ENCODE measurements at places on chromosomes 12 and 14.

DNA sequence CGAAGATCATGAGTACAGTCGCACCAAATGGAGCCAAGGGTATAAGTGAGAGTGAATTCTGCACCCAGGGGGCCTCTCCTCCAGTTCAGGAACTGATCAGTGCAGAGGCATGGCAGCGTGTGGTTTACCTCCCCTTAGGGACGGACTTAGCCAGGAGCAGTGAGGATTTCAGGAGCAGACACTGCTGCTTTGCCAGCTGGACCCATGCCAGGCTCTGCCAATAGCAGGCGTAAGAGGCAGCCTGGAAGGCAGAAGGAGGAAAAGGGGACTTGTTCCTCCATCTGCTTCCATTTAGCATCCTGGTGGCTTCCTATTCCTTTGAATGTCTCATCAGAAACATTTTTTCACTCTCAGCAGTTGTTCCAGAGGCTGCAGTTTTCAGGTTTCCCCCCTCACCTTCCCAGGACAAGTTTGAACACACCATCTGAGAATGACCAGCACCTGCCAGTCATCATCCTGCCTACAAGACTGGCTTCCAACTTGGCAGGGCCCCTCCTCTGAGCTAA, 137.0 kb upstream of the LMNTD1 start:
- DNase-seq, result no peak

DNA sequence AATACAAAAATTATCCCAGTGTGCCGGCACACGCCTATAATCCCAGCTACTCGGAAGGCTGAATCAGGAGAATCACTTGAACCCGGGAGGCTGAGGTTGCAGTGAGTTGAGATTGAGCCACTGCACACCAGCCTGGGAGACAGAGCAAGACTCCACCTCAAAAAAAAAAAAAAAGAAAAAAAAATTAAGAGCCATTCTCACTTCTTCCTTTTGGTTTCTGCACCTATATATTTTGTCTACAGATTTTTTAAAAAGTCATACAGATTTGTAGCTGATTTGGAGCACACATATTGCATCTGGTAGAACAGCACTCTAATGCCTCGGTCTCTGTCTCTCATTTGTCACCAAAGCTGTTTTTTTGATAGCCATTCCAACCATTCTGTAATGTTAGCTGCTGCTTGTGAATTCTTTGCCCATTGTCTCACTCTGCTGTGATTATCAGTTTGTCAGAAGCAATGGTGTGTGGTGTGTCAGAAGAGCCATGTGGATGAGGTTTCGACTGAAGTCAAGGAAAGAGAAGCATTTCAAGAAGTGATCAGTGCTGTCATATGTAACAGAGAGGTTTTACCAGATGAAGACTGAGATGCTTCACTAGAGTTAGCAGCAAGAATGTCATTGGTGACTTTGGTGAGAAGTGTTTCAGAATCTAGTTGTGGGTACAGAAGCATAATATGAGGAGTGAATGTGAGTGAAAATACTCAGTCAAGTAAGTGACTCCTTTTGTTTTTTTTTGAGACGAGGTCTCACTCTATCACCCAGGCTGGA, 8.7 kb upstream of the KTN1 start:
- DNase-seq, result no peak

- no peak for DNase-seq
These were observed 244.2 kb downstream of the KSR2 start for GRCh38 chr12:117724543-117724942.

GRCh38 chr12:58081488-58081887, 140.1 kb downstream of the ATP23 start:
- no peak for DNase-seq
